ENCODE measurements at places on chromosomes 1 and 21. TPM values are rescaled to one million over a fixed set of nuclear protein-coding genes. Genes with fewer than 3 reads are reported as not detected.
A peak's percentile ranks its signal among the peaks of the same experiment; 100 is the strongest.

GRCh38 chr1:216851073-216851472 is 127.8 kb upstream of the ESRRG start:
- no peak for DNase-seq

DNA sequence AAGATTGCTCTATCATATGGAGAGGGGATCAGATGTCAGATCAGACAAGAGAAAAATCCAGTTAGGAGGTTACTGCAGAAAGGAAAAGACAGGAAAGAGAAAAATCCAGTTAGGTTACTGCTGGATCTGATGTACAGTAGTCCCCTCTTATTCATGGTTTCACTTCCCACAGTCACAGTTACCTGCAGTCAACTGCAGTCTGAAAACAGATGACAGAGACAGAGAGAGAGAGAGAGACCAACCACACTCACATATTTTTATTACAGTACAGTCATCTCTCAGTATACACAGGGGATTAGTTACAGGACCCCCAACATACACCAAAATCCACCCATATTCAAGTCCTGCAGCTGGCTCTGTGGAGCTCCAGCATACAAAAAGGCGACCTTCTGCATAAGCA is 29.3 kb downstream of the NUP133 start:
- no peak for DNase-seq

GRCh38 chr1:57293214-57293613 is 130.6 kb downstream of the DAB1 start:
- no peak for DNase-seq

The ODF2L gene
- total RNA-seq: 81.9 TPM

DNA sequence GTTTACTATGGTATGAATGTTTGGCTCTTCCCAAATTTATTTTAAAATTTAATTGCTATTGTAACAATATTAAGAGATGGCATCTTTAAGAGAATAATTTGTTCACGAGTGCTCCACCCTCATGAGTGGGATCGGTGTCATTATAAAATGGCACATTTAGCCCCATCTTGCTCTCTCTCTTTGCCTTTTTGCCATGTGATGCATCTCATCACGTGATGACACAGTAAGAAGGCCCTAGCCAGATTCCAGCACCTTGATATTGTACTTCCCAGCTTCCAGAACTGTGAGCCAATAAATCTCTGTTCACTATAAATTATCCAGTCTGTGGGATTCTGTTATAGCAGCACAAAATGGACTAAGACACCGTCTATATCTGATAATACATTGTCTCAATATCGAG is 355.8 kb downstream of the AMY1C start:
- DNase-seq: no peak

DNA sequence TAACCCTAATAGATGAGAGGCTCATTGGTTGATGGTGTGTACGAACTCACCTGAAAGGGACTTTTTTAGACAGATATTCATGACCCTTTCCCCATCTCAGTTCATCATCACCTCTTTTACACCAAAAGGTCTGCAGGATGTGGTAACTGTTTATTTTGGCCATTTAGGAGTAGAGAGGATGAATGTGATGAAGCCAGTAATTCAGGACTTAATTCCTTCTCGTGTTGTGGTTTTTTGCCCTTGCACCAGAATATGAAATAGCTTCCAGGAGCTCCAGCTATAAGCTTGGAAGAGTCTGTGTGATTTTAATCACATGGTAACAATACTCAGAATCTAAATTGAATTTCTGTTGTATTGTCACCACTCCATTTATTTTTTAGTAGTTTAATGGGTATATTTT is 189.4 kb upstream of the KCTD3 start:
- no peak for DNase-seq

GRCh38 chr1:4675454-4676186 is 21.2 kb downstream of the AJAP1 start:
- no peak for DNase-seq

DNA sequence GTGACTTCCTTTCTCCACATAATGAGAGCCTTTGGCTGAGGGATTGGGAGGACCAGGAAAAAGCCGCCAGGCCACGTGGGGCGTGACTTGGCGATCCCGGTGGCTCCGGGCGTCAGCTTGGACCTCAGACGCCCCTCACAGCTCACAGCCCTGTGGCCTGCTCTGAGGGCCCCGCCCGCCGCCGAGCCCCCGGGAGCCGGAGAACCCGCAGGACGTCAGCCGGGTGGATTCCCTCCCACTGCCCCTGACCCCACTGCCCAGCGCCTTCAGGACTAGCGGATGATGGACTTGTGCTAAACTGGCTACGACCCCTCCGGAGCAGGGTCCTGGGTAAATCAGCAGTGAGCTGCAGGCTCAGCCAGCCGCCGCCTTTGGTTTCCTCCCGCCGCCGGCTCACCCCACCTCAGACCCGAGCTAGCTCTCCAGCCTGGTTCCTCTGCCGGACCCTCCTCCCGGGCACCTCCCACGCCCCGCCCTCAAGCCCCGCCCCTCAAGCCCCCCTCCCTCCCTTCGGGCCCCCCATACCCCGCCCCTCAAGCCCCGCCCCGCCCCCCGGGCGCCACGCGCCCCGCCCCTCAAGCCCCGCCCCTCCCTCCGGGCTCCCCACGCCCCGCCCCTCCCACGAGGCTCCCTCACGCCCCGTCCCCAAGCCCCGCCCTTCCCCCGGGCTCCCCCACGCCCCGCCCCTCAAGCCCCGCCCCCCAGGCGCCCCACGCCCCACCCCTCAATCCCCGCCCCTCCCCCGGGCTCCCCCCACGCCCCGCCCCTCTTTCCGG is 10.0 kb upstream of the FAAP20 start:
- DNase-seq: peak; percentile 97

DNA sequence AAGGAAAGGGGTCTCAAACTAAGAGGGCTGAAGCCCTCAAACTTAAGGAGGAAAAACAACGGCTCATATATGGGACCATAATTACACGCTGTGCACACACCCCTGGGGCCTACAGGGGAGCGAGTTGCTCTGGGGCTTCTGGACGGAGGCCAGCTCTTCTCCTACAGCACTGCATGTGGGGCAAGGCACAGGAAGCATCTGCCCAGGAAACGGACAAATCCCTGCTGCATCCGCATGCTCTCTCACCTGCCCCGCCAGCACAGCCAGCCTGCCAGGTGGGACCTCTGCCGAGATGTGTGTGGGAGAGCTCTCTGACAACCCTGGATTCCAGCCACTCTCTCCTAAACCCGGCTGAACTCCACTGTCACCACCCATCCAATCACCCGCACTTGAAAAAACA is 54.1 kb downstream of the MRPL37 start:
- no peak for DNase-seq

GRCh38 chr1:83889707-83890106 is 109.2 kb downstream of the TTLL7 start:
- no peak for DNase-seq

- DNase-seq: no peak
Measured at GRCh38 chr21:43799301-43799840, 10.0 kb downstream of the RRP1 start.

The LIPI gene
- not detected for total RNA-seq

The FGR gene
- total RNA-seq: 0.09 TPM

DNA sequence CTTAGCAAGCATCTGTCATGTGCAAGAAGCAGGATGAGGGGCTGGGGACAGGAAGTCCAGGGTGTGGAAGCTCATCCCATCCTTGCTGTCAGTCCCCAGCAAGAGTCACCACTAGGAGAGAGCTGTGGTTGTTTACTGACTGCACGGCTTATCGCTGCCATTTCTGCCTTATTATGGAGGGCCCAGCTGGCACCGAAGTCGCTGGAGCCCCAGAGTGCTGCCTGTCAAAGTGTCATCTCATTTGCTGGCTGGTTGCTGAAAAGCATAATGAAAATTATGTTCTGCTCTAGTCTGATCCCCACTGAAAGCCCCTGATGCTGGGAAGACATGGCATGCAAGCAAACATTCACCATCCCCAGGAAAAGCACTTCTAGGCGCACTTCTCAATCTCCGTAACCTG is 642.7 kb downstream of the NPHP4 start:
- DNase-seq: no peak

The AK5 gene
- total RNA-seq: 0.84 TPM

The RPE65 gene
- not detected for total RNA-seq

DNA sequence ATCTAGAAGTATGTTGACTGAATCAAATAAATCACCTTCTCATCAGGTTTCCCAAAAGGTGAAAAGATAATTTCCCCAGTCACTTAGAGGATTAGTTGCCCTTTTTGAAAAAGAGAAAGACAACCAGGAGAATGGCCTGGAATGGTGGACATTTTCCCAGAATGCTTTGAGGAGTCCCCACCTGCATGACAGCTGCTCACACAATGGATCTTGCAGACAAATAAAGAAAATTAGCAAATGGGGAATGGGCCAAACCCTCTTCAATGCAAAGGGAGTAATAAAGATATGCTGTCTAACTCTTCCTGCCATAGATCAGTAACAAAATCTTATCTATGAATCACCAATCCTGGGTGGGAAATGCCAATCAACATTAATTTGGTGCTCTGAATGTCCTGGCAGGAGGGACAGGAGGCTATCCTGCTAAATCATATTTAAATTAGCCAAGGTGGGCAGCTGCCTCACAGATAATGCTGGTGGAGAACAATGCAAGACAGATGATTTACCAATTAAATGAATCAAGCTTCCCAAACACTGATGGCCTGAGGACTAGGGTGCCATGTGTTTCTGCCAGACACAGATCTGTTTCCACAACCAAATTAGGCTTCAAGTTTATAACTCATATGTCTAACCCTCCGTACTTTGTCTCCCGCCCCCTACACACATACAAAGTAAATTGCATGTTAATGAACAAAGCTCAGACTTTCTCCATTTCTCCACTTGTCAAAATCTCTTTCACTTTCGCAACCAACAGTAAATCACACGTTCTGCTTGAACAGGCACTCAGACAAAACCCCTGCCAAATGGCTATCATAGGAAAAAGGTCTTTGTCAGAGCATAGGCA is 488.0 kb upstream of the PLXNA2 start:
- DNase-seq: peak; percentile 53

The ATF6 gene
- total RNA-seq: 19.8 TPM

GRCh38 chr1:223707256-223708000 is 4.9 kb upstream of the CAPN2 start:
- peak; percentile 71 for DNase-seq

DNA sequence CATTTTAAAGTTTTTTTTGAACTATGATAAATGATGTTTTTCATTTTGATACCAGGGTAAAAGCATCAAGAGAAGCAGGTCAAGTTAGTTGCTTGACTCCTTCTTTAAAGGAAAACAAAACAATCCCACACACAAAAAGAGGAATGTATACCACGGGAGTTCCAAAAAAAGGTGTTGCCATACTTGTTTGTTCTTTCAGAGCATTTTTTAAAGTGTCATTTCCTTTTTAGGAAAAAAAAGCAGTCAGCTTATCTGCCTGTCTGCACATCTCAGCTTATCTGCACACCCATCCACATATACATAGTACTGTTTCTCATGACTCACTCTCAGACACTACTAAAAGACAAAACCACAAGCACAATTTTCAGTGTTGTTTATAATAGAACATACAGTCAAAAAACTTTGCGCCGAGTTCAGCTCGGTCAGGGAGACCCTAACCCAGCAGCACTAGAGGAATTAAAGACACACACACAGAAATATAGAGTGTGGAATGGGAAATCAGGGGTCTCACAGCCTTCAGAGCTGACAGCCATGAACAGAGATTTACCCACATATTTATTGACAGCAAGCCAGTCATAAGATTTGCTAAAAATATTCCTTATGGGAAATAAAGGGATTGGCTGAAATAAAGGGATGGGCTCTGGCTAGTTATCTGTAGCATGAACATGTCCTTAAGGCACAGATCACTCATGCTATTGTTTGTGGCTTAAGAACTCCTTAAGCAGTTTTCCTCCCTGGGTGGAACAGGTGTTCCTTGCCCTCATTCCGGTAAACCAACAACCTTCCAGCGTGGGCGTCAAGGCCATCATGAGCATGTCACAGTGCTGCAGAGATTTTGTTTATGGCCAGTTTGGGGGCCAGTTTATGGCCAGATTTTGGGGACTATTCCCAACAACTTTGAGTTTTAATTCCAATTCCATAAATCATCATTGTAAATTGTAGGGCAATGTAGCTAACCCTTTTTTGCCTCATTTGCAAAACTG is 11.4 kb upstream of the MNDA start:
- no peak for DNase-seq

DNA sequence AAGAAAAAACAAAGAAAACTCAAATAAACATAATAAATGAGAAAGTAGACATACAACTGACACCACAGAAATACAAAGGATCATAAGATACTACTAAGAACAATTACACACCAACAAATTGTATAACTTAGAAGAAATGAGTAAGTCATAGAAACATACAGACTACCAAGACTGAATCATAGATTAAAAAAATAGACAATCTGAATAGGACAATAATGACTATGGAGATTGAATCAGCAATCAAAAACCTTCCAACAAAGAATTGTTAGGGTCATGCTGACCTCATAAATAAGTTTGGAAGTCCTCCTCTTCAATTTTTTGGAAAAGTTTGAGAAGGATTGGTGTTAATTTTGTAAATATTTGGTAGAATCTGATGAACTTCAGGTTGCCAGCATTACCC is 159.0 kb downstream of the PTBP2 start:
- DNase-seq: no peak

GRCh38 chr1:63797056-63797726 is 23.4 kb downstream of the ROR1 start:
- DNase-seq: no peak

The TRIM17 gene
- total RNA-seq: 19.6 TPM

The EPHB2 gene
- total RNA-seq: 34.0 TPM

DNA sequence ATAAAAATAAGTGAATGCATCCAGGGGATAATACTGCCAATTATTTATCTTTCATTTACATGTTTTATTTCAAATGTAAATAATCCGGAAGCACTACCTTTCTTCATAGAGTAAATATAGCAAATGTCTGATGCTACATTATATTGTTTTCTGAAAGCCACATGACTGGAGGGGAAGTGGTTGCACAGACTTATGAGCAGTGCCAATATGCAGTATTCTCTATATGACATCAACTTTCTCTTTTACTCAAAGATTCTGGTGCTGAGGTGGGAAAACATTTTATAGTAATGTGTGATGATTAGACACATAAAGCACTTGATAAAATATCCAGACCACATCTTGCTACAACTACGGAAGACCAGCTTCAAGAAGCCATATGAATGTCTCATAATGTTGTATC is 314.7 kb downstream of the NEGR1 start:
- no peak for DNase-seq

The PTPRC gene
- total RNA-seq: 0.34 TPM

The IGSF3 gene
- 30.5 TPM for total RNA-seq

DNA sequence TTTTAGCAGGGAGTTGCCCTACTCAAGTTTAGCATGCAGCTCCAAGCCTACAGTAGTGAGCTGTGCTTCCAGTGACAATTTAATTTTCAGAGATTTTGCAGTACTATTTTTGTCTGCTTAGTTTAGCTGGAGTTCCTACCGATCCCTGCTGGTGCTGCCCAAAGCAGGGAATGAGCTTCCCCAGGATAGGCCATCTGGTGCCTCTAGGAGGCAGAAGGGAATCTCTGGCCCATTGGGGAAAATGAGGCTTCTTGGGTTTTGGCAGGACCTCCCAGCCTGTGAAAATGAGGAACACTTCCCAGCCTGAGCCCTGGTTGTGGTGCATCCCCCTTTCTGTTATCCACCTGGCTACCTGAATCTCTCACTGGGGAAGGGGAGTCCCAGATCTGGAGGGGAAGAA is 149.2 kb downstream of the RASAL2 start:
- no peak for DNase-seq

- no peak for DNase-seq
Measured at GRCh38 chr1:162093095-162093494, 23.6 kb downstream of the NOS1AP start.

GRCh38 chr1:82844447-82844846 is 1043.7 kb downstream of the ADGRL2 start:
- no peak for DNase-seq
